ENCODE measurements at places on chromosomes 1 and 21.
A peak's percentile ranks its signal among the peaks of the same experiment; 100 is the strongest.

DNA sequence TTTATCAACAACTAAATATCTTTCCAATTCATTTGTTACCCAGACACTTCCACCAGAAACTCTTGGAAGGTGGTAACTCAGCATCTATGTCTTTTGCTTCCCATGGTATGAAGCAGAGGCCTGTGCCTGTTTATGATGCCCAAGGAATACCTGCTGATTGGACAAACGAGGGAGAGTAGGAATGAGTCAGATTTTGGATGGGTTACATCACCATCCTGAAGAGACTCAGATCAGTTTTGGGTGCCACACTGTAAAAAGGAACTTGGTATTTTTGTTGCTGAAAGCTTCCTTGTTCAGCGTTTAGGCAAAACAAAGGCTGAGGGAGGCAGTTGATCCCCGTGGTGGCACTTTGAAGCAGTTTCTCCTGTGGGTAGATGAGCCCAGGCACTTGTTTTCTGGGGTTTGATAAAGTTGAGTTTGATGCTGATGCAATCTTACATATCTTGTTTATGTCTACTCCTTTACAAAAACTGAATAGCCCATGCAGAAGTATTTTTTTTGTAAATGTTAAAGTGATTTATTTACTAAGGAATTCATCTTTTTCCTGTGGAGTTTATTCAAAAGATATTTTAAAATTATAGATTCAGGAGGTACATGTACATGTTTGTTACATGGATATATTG lies 26.7 kb upstream of the CYP4X1 start:
- no peak for DNase-seq

GRCh38 chr1:8283058-8283884 lies 34.6 kb upstream of the SLC45A1 start:
- DNase-seq: no peak

GRCh38 chr1:202158810-202159533 lies 1.4 kb downstream of the PTPN7 start:
- DNase-seq: no peak

DNA sequence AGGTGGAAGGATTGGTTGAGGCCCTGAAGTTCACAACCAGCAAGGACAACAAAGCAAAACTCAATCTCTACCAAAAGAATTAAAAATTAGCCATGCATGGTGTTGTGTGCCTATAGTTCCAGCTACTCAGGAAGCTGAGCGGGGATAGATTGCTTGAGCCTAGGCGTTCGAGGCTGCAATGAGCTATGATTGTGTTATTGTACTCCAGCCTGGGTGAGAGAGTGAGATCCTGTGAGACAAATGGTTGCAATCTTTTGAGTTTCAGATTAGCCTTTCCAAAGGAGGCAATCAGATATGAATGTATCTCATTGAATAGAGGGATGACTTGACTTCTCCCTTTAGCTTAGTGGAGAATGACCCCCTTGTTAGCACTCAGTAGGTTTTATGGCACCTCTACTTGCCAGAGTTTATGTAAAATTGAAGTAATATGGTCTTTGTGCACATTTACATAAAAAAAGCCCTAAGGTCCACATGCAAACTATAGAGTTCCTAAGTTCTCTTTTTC lies 105.6 kb upstream of the OLFM3 start:
- no peak for DNase-seq

DNA sequence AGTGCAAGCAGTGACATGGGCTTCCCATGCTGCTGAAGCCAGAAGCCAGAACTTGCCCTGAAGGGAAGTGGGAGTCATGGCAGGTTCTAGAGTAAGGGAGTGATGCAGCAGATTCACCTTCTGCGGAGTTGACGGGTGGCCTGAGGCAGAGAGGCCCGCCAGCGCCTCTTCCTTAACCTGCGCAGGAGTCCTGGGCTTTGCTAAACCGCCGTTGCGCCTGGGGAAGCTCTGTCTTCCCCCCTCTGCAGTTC lies 67.3 kb downstream of the OBSCN start:
- no peak for DNase-seq

DNA sequence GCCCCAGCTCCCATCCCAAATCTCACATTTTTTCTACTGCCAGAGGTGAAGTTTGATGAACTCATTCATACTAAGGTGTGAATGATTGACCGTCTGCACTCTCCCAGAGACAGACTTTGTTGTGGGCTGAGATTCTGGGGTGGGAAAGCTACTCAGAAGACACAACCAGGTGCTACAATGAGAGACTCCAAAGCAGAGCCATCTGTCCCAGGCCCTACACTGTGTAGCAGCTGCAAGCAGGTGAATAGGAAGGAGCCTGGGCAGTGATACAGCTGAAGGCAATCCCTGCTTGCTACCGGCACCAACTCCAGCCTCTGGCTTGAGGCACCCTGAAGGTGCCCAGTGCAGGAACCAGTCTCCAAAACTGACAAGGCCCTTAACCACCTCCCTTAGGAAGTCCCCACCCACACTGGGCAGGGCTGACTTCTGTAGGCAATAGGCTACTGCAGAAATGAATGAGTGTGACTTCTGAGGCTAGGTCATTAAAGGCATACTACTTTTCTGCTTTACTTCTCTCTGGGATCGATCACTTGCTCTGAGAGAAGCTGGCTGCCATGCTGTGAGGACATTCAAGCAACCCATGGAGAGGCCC lies 79.7 kb upstream of the RUNX3 start:
- DNase-seq: no peak

GRCh38 chr1:45331436-45332345 lies 5.0 kb downstream of the HPDL start:
- no peak for DNase-seq

DNA sequence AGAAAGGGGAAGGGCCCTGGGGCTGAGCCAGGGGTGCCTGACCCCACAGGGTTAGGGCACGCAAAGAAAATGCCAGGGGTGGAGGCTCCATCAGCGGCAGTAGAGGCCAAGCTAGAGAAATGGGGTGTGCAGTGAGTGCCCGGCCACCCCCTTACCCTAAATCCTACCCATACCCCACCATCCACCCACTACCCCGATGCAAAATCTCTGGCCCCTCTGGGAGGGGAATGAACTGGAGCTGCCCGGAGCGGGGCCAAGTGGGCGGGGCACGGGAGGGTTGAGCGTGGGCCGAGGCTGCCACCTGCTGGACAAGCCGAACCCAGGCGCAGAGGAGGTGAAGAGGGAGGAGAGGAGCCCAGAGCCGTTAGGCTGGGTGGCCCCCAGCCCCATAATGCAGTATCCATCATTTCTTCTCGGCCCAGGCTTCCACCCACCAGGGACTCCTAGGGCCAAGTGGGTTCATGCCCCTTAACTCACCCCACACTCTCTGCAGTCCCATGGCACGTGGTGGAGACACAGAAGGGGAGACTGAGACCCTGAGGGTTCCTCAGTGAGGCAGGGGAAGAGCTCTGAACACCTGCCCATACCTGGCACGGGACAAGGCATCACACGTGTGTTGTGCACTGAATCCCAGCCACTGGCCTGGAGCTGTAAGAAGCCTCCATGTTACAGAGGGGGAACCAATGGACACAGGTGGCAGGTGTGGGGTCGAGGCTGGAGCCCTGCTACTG lies 1.4 kb upstream of the C1QC start:
- DNase-seq: peak; percentile 80

DNA sequence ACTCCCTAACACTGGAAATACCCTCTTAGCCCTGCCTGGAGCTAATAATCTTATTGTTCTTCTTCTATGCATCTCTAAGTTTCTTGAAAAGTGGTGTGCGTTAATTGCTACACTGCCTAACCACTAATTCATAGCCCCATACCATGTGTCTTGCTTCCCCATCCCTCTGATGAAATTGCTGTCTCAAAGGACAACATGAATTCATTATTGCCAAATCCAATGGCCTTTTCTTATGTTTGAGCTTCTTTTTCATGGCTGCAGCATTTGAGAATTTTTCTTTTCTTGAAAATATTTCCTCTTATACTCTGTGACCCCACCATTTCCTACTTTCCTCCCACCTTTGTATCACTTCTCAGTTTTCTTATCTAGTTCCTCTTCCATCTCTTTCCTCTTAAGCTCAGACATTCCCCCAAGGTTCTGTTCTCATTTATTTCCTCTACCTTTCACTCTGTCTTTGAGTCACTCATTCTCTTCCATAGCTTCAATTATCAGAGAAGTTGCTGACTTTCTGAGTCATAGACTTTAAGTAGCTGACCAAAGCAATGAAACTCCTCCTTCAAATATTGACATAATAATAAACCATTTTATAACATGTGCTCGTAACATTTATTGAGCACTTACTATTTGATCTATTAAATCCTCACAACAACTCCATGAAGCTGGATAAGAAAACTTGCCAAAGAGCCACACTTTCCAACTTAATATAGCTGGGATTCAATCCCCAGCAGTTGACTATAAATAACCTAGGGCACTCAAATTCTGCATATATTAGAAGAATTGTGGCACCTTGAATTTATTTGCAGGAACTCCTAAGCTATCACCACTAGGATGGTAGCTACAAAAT lies 35.5 kb upstream of the ATP6V1G3 start:
- no peak for DNase-seq

GRCh38 chr1:59354709-59355337 lies 57.9 kb downstream of the FGGY start:
- peak; percentile 41 for DNase-seq

GRCh38 chr1:98054367-98054701 lies 133.5 kb upstream of the DPYD start:
- no peak for DNase-seq
